ENCODE measurements at places on chromosomes 11 and 22.
A peak's percentile ranks its signal among the peaks of the same experiment; 100 is the strongest.

DNA sequence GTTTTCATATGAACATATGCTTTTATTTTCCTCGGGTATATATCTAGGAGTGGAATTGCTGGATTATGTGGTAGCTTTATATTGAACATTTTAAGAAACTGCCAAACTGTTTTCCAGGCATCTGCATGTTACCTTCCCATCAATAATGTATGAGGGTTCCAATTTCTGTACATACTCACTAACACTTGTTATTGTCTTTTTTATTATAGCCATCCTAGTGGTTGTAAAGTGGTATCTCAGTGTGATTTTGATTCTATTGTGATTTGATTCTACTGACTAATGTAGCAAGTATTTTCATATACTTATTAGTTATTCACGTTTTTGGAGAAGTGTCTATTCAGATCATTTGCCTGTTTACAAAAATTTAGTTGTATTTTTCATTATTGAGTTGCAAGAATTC is 2.0 kb downstream of the ANO5 start:
- no peak for DNase-seq

DNA sequence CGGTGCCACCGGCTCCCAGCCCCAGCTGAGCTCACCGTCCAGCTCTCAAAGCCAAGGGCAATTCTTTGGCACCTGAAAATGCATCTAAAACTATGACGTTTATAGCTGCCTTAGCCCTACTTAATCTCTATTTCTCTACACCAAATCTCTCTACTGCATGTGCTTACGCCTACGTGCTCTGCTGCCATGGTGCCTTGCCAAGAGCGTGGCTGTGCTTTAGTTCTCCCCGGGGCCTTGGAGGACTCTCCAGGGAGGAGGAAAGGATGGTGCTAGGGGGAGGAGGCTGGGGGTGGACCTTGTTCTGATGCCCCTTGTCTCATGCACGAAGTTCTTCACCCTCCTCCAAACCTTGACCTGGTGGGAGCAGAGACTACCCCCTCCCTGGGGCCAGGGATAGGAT is 9.0 kb upstream of the BID start:
- DNase-seq = no peak

- no peak for DNase-seq
Observed at GRCh38 chr22:42419243-42419881, 12.8 kb downstream of the NFAM1 start.

DNA sequence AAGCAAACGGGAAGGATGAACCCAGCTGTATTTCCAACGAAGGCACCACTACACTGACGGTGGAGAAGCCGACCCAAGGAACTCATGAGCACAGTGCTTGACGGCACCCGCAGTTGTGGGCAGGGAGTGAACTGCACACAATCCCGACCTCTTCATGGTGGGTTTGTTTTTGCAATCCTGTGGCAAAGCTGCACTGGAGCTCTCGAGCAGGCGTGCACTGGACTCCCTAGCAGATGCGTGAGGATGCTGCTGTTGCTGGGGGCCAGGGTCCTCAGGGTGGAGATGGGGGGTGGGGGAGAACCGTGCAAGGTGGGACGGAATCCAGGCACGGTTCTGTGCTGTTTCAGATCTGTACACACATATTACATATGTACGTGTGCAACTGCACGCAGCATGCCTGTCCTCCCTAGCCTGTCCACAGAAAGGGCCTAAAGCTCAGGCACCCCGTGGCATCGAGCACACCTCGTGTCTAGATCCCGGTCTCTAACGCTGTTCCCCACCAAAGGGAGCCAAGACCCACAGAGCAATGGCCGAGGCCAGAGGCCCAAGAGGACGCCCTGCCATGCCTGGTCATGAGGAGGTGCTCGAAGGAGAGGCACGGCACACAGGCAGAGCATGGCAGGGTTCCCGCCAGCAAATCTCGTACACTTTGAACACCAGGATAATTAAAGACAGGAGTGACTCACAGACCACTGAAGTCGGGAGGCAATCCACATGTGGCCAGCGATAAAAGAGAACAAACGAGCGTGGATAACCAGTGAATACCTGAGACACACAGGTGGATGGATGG is 17.6 kb downstream of the ALG12 start:
- no peak for DNase-seq

DNA sequence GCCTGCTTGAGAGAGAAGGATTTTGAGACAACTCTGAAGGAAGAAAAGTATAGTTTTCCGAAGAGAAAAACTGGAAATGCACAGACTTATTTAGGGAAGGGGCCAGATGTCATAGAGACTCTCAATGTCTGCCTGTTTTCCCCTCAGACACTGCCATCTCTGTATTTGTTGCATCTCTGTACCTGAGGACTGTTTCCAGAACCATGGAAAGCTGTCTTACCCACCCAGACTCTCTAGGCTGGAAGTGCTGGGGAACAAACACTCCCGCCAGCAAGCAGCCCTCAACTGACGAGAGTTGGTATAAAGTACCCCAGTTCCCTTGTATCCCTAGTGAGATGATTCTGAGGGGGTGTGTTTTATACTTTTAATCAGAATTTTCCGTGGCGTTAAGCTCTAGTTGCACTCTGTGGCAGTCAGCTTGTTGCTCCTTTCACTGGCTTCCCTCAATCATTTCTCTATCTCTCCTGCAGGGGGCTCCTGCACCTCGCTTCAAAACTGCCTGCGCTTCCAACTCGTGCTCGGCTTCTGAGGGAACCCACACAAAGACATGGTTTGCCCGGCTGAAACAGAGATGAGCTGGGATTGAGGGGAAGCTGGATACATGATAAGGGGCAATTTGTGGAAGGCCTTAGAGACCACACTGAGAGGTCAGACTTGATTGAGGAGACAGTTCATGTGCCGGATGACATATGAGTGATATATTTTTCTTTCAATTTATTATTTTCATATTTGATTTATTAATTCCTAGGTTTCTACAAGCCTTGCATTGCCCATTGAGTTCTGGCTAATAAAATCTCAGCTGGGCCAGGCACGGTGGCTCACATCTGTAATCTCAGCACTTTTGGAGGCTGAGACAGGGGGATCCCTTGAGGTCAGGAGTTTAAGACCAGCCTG is 36.9 kb upstream of the CLPB start:
- peak; percentile 80 for DNase-seq

DNA sequence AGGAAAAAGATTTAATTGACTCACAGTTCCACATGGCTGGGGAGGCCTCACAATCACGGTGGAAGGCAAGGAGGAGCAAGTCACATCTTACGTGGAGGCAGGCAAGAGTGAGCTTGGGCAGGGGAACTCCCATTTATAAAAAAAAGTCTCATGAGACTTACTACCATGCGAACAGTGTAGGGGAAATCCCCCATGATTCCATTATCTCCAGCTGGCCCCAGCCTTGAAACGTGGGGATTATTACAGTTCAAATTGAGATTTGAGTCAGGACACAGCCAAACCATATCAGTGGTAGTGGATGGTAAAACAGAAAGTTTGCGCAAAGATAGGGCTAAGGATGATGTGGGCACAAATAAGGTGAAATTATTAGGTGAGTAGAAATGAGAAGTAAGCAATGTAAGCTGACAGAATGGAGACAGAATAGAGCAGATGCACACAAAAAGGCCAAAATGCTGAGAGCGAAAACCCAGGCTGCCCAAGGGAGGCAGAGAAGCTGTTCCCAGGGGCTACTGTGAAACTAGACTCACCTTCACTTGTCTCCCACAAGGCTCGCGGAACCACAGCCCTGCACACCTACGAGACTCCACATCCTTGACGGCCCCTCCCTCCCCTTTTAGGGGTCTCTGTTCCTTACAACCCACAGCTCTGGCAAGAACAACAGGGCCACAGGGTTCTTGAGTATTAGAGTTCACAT is 377.6 kb downstream of the CADM1 start:
- no peak for DNase-seq

DNA sequence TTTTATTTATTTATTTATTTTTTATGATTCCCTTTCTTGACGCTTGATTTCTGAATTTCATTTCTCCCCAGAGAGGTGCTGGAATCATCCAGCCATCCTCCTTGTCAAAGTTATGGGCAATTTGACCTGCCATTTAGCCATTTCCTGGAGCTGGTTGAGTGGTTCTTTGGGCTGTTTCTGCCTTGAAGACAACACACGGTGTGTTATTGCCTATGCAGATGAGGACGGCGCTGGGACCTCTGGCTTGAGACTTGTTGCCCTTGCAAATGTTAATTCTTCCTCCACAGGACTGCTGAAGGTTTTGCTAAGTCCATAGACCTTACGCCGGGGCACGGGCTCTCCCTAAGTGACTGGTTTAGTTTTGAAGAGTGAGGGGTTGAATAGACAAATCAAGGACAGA is 147.9 kb upstream of the PLET1 start:
- peak; percentile 38 for DNase-seq

- DNase-seq = no peak
Observed at GRCh38 chr11:64241491-64242374, 838 bp downstream of the FKBP2 start.

- no peak for DNase-seq
Observed at GRCh38 chr11:122346006-122346405, 230.0 kb upstream of the BLID start.

GRCh38 chr11:113389272-113389671 is 1.7 kb downstream of the ANKK1 start:
- DNase-seq = no peak

- DNase-seq = no peak
Observed at GRCh38 chr22:38075105-38075825, 8.7 kb downstream of the SLC16A8 start.
